Stromal cell of bone marrow (primary cell): ENCODE measurements at places on chromosomes 2 and 18.
A peak's percentile ranks its signal among the peaks of the same experiment; 100 is the strongest.

- no peak for DNase-seq
Measured at GRCh38 chr2:2762913-2763312, 431.8 kb upstream of the MYT1L start.

- no peak for DNase-seq
Measured at GRCh38 chr2:167818521-167818920, 428.9 kb downstream of the STK39 start.

DNA sequence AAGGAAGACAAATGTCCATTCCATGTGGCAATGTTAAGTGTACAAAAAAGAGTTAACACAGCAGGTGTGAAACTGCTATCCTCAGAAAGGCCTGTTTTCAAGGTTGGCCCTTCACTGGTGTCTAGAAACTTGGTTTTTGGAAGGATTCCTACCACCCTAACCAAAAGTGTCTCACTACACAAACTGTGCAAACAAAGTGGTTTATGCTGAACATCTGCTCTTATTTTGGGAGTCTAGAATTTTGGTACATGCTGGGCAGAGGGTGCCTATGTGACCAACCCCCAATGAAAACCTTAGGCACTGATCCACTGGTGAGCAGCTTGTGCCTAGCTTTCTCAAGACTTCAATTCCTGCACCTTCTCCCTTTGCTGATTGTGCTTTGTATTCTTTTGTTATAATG lies 14.3 kb downstream of the GFPT1 start:
- no peak for DNase-seq

- no peak for DNase-seq
Measured at GRCh38 chr18:77815666-77816338, 566.2 kb downstream of the GALR1 start.

DNA sequence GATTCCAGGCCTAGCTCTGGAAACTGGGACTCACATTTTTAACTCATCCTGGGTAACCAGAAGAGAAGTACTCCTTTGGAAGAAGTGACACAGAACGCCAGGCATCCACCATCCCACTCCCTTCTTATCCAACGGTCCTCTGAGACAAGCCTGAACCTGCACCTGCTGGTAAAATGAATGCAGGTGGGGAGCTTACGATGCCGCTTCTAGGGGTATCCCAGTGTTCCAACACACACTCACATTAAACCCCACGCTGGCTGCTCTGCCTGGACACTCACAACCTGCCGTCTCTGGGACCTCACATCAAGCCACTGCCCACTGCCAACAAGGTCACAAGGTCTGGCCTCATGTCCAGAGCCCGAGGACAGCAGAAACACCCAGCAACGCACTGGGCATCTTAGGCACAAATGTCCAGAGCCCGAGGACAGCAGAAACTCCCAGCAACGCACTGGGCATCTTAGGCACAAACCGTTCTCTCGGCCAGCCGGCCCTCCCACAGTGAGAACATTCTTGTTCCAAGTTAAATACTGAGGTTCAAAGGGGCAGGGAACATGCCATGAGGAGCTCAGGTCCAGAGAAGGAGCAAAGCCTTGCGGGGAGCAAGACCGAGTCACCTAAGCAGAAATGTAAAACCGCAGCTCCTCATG lies 9.9 kb downstream of the SLC66A2 start:
- no peak for DNase-seq

GRCh38 chr18:35000457-35000856 lies 40.8 kb upstream of the MAPRE2 start:
- no peak for DNase-seq

DNA sequence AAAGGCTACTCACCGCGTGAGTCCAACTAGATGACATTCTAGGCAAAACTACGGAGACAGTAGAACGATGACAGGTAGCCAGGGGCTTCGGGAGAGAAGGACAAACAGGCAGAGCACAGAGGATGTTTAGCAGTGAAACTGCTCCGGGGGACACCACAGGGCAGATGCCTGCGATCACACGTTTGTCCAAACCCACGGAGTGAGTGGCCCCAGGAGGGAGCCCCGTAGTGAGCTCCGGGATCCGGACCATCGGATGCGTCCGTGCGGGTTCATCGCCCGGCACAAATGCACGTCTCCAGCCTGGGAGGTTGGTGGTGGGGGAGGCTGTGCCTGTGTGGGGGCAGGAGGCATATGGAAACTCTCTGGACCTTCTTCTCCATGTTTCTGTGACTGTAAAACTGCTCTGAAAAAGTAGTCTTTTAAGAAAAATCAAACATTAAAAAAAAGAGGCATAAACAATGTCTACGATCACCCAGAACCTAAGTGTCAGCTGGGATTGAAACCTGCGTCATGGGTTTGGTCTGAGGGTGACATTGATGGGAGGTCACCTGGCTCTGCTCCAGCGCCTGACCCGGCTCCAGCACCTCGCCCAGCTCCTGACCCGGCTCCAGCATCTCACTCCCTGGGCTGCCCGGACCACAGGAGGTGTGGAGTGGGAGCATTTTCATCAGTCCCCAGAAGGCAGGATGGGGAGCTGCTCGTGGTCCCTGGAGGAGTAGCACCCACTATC lies 83.0 kb upstream of the CTDP1 start:
- no peak for DNase-seq

- no peak for DNase-seq
Measured at GRCh38 chr18:48831113-48831759, 119.5 kb downstream of the SMAD7 start.

GRCh38 chr2:100660851-100661584 lies 98.2 kb downstream of the PDCL3 start:
- DNase-seq: no peak

DNA sequence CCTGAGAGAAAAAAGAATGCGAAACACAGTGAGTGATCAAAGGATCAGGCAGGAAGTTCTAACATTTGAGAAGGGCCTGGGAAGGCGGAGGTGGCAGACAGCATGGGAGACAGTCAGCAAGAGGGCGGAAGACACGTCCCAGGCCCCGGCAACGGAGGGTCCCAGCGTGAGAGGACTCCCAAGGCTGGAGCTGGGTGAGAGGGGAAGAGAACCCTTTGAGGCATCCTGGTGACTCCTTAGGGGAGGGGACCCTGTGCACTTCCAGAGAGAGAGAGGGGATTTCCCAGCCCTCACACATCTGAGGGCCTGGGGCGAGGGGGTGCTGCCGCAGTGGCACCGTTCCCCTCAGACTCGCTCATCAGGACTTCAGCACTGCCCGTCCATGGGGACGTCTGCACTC lies 133.4 kb downstream of the RTP5 start:
- no peak for DNase-seq

- no peak for DNase-seq
Measured at GRCh38 chr2:225938991-225939390, 539.5 kb downstream of the NYAP2 start.

GRCh38 chr2:169767243-169767888 lies 31.3 kb upstream of the SSB start:
- DNase-seq: peak; percentile 50

DNA sequence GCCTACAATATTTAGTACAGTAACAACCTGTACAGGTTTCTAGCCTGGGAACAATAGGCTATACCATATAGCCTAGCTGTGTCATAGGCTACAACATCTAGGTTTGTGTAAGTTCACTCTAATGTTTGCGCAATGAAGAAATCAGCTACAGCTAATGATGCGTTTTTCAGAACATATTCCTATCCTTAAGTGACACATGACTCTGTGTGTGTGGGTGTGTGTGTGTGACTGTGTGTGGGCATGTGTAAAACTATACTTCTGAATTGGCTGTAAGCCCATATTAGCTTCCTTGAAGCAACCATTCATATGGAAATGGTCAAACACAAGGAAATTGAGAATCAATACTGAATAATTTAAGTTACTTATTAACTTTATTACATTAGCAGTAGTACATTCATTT lies 120.8 kb upstream of the SULT1C3 start:
- no peak for DNase-seq

DNA sequence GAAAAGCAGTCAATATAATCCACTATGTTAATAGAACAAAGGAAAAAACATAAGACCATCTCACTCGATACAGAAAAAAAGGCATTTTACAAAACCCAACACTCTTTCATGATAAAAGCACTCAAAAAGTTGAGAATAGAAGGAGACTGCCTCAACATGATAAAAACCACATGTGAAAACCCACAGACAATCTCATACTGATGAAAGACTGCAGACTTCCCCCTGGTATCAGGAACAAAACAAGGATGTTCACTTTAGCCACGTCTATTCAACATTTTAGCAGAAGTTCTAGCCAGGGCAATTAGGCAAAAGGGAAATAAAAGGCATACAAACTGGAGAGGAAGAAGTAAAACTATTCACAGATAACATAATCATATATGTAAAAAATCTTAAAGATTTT lies 285.9 kb downstream of the EIPR1 start:
- no peak for DNase-seq

- no peak for DNase-seq
Measured at GRCh38 chr2:190533175-190533967, 1.2 kb downstream of the NEMP2 start.

- no peak for DNase-seq
Measured at GRCh38 chr18:50560681-50561629, 1.1 kb downstream of the MAPK4 start.

DNA sequence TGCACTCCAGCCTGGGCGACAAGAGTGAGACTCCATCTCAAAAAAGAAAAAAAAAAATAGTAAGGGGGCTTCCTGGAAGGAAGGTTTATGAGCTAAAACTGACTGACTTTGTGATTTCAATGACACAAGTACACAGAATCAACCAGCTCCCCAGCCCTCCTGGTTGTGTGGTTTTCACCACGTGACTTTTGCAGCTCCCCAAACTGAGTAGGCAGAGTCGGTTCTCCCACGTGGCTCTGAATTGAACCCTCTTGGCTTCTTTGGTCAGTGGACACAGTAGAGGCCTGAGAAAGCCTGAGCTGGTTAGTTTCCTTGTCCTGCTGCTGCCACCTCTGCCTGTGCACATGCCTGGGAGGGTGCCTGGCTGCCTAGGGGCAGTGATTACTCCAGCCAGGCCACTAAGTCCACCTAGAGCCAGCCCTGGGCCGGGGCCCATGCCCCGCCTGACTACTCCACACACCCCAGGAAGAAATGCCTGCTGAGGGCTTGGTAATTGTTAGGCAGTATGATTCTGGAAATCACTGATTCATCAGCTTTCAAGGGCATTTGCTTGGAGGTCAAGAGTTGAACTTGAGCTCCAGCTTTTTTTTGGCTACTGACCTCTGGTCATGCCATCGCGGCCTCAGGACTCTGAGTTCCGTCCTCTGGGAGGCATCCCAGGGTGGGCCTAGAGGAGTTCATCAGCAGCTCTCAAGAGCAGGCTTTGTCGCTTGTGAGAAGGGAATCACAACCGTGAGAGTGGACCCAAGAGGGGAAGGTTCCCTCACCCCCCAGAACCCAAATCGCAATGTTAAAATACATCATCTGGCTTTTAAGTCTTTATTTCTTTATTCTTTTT lies 431.9 kb upstream of the HS6ST1 start:
- no peak for DNase-seq

GRCh38 chr18:79580498-79581171 lies 99.0 kb upstream of the CTDP1 start:
- DNase-seq: no peak
